ENCODE measurements at places on chromosomes 5 and 9.

DNA sequence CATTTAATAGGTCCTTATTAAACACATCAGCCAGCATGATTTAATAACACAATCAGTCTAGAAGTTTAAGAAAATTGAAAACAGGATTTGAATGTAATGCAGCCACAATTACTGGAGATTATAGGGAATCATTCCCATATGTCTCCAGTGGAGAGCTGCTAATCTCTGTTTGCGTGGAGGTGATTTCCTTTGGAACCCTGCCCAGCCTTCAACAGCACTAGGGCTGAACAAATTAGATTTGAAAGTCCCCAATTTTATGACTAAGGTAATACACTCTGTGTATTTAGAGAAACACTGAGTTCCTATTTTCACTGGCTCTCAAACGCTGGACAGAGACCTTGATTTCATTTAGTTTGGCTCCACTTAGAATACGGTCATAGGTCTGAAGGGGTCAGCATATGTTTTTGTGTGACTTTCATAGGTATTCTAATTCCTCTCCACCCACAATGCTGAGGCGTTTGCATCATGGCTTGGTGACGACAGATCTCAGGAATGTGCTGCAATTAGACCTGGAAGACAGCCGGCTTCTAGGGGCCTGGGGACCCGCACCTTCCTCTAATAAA, 508.3 kb downstream of the EBF1 start:
- peak; percentile 52 for DNase-seq

DNA sequence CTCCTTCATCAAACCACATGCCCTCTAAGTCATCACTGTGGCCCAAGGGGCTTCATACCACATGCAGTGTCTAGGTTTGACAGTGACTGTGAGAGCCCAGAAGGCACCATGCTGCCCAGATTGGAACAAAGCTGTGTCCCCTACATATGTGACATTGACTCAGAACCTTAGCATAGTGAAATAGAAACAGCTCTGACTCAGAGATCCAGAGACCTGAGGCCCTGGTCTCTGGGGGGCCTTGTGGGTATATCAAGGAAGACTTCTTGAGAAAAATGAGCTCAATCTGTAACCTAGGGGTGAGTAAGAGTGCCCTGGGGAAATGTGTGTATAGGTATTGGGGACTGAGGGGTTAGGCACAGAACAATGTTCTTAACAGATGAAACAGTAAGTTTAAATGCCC, 7.1 kb upstream of the ENTREP1 start:
- DNase-seq: no peak

- DNase-seq: no peak
These were observed 89.2 kb downstream of the RAPGEF6 start for GRCh38 chr5:131545845-131546244.

DNA sequence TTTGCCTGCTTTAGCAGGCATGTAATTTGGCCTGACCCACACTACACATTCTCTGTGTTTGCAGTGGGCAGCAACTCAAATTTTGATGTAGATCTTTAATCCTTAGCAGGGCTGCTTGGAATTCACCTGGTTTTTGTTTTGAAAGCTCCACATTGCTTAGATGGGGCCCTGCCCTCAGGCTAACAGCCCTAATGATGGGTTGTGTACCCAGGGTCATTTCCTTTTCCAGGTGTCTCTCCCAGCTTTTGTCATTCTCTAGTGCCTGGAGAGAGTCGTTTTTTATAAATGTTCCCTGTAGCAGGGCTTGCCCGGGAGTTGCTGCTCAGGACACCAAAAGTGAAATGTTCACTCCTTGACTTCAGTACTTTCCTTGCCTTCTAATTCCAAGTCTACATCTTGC, 126.3 kb downstream of the TRIO start:
- DNase-seq: no peak

DNA sequence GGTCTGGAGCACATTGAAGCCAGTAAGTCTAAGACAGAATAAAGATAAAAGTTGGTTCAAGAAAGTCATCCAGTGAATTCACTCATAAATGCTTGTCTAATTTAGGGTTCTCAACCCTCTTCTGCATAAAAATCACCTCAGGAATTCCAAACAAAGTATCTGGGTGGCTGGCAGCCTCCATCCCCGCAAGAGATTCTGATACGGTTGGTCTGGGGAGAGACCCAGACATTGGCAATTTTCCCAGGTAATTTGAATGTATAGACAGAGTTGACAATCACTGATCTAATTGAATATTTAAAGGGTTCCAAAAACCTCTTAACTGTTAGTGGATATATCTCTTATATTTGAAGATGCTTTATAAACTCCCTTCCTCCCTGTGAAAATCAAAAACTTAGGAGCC, 14.9 kb downstream of the ADAMTSL1 start:
- no peak for DNase-seq

GRCh38 chr5:40309851-40310250, 369.9 kb upstream of the PTGER4 start:
- no peak for DNase-seq
